Stimulated activated naive CD4-positive, alpha-beta T cell treated with Interleukin-2 at 50 U/mL for 16 hours (primary cell): ENCODE measurements at places on chromosomes 3 and 15.

GRCh38 chr15:67032608-67033007, 32.8 kb upstream of the SMAD3 start:
- no peak for DNase-seq

- no peak for DNase-seq
Measured at GRCh38 chr3:175312791-175313190, 453.7 kb downstream of the NAALADL2 start.

GRCh38 chr3:9349321-9350117, 13.3 kb upstream of the THUMPD3 start:
- no peak for DNase-seq

- DNase-seq: no peak
Measured at GRCh38 chr15:73949496-73949895, 23.2 kb downstream of the LOXL1 start.

GRCh38 chr3:31635545-31635944, 102.8 kb downstream of the STT3B start:
- DNase-seq: no peak

GRCh38 chr3:61768284-61769037, 207.1 kb downstream of the PTPRG start:
- no peak for DNase-seq

DNA sequence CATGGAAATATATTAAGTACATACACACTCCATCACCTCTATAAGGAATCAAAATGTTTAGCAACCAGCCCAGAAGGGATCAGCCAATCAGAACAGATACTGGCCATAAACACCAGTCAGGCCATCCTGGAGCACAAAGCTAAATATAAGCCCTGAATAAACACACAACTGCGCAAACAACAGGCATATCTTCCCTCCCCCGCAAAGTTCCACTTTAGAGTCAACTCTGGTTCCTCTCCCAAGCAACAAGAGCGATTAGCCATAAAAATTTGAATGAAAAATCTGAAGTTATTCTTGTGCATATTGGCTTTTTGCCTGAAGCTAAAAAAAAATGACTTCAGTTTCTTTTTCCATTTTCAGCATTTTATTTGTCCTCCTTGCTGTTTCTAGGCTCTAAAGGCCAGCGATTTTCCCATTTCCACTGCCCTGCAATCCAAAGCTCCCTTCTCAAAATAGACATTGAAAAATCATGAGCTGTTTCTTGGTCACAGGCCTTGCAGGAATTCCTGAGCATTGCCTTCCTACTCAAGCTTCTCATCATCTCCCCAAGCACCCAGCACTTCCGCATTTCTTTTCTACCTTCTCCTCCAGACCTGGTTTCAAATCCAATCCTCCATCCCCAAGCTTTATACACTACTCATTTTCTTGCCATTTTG, 247.9 kb downstream of the ZMAT3 start:
- no peak for DNase-seq

GRCh38 chr3:122975163-122975923, 52.2 kb downstream of the SEMA5B start:
- DNase-seq: no peak

- no peak for DNase-seq
Measured at GRCh38 chr3:181715571-181716340, 4.0 kb downstream of the SOX2 start.

DNA sequence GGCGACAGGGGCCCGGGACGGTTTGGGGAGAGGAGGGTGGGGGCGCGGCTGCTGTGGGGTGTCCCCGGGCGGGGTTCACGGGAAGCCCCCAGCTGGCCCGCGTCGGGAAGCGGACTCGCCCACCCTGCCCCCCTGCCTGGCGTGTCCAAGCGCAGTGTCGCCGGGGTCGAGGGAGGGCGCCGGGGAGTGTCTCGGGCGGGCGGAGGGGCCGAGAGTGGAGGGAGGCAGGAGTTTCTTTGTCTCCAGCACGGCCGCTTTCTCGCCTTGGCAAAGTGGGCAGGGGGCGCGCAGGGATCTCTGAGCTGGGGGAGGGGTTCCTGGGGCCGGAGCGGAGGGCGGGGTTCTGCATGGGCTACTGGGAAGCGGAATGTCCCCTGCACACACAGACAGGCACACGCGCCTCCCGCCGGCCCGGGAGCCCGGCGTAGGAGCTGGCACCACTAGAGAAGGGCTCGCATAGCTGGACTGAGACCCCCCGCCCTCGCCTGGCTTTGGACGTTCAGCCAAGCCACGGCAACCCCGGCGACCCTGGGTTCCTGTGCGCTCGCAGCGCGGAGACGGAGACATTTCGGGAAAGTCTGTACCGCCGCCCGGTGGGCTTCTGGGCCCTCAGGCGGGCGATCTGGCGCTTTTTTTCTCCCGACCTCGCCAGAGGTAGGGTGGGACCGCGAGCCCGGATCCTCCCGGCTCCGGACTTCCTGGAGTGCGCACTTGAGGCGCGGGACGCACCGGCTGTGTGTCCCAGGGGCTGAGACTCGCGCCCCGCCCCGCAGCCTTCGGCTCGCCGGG, 822 bp downstream of the ST8SIA2 start:
- no peak for DNase-seq

DNA sequence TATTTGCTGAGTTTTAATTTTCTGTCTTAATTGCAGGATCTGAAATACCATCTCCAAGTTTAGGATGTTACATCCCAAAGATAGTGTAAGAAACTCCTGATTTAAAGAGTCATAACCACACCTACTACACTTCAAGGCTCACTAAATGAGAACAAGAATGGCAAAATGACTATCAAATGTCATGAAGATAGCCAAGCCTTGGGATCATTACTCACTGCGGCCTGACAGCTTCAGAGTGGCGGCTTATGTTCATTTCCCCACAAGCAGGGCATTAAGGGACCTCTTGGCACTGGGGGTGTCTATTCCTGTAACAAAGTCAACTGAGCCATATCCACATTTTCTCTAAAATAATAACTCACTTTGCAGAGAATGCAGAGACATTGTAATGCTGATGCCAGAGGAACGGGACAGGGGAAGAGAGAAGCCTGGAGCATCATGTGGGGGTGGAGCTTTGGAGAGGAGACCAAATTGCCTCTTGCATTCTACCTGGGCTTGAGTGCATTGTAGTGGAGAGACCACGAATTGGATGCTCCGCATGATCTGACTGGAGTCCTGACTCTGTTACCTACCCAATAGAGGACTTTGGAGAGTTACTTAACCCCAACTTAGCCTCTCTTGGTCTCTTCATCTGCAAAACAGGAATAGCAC, 219.2 kb downstream of the OPA1 start:
- DNase-seq: no peak

GRCh38 chr15:80060356-80061006, 1.0 kb downstream of the ZFAND6 start:
- DNase-seq: peak; percentile 4

DNA sequence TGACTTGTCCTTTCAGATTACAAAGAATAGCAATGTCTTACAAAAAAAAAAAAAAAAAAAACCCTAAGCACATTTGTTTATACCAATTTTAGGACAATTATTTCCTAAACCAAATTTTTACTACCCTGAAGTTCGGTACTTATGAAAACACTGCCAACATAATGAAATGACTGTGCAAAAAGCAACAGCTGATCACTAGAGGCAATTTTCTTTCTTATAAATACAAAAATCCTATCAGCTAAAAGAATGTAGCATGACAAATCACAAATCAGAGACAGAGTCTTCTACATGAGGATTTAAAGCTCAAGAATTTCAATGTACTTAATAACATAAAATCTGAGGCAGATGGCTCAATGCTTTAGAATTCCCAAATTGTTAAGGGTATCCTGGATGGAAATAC, 191.8 kb downstream of the MAGI1 start:
- no peak for DNase-seq

DNA sequence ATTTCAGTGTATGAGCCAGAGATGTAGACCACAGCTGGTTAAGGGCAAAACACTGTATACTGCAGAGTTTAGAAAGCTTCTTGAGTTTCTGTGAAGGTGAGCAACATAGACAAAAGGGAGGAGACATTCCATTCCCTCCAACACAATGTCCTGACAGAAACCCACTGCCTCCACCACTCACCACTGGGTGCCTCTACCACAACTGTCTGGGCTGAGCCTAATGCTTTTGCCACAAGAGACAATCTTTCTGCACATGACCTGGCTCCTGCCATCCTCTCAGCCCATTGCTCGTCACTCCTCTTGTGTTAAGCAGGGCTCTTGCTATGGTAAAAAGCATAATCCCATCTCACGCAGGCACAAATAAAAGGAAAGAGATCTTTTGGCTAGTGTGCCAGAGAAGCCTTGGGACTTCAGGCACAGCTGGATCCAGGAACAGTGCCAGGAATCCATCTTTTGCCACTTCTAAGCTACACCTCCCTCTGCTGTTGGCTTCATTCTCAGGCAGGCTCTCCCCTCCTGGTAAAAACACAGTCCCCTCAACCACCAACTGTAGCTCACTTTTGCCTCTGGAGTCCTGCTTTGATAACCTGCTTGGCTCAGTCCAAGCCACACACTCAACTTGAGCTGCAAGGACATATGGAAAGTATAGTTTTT, 140.6 kb upstream of the PRR20G start:
- no peak for DNase-seq

DNA sequence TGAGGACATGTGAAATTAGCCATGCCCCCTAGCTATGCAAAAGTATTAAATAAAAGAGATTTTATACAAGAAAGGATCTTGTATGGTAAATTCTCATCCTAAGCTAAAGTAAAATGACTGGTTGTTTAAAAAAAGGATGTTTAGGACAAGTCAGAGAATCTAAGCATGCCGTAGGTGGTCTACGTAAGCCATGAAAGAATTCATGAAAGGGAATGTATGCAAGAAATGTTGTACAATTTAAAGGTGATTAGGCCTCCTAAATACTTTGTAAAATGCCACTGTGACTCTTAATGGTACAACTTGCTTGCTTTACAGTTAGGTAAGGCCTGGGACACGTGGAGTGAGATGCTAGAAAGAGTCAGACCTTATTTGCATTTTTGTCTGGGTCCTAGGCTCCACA, 209.0 kb downstream of the EFHB start:
- no peak for DNase-seq

DNA sequence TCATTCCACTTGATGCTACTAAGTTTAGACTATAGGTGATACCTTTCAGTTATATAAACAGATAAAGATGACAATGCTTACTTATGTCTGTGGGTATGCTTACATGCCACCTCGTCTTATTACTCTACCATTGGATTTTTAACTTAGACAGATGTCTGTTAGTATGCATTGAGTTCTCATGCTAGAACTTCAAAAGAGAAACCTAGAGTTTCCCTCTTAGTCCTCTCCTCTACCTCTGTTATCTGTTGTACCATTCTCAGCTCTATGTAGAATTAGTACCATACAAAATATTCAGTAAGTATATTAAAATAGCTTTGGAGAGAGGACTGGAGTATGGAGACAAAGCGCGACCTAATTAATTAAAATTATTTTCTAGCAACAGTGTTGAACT, 111.3 kb downstream of the BBX start:
- no peak for DNase-seq

DNA sequence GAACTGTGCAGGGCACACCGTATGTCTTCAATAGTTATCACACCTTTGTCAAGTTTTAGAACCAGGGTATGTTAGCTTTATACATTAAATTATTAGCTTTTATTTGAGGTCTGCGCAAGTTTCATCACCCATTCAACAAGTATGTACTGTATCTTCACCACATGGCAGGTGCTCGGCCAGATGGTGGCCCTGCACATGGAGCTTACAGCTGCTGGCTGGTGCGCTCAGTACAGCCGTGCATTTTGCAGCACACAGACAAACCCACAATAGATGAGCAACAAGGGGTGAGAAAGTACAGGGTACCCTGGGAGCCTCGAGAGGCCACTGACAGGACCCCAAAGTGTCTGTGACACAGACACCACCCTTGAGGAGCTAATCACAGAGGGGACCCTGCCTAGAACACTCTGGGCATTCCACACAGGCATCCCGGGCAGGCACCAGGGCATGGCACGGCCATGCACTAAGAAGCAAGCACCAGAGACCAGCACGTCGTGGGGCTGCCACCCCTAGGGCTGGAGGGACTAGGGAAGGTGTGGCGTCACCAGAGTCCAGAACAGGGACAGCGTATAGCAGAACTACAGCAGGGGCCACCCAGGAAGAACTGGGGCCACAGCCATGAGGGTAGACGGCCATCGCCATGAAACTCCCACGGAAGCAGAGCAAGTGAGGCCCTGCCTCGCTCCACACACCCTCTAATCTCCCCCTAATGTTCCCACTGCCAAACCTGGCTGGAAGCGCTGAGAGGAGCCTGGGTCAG, 27.4 kb downstream of the ZXDC start:
- no peak for DNase-seq

DNA sequence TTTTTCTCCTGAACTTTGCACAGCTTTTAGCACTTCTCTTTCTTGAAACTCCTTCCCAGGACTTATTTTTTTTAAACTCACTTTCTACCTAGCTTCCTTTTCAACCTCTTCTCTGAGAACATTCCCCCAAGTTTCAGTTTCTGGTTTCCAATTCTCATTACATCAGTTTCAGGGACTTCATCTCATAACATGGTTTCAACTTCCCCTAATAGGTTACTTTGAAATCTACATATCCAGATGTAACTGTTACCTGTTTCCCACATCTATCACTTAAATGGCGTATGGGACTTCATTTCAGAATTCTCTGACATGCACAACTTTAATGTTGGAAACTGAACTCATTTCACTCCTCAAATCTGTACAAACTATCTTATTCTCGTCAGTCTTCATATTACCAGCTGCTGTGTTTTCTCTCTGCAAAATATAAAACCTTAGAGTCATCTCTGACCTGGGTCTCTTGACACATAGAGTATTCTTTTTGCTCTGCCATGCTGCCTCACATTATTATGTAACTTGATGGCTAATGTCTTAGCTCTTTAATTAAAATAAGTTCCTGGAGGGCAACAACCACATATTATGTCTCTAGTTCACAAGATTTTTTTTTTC, 58.4 kb downstream of the NME9 start:
- DNase-seq: no peak
